ENCODE measurements at places on chromosomes 12 and 14.

GRCh38 chr12:5123921-5124320 is 80.2 kb downstream of the KCNA5 start:
- no peak for DNase-seq

DNA sequence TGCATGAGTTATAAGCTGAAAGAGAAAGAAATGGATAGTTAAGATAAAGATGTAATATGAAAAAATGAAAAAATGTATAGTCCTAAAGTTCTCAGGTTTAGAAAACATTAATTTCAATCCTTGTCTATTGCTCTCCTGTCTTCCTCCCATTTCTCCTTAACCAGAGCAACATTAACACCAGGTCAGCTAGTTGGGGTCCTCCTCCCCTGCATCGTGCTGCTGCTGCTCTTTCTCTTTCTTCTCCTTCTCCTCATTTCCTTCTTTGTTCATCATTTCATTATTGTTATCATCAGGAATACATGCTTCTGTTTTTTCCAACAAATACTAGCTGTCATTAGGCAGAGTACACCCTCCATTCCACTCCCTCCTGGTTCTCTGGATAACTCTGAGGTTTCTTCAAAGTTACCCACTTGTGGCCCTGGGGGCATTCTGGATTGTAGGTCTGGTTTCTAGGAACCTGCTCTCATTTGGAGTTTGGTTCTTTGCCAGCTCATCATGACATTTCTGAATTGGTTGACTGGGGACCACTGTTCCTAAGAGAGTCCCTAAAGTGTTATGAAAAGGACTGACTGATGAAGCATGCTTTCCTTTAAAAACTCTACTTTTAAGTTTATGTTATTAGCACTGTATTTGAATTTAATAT is 17.0 kb downstream of the ACSS3 start:
- DNase-seq: no peak

DNA sequence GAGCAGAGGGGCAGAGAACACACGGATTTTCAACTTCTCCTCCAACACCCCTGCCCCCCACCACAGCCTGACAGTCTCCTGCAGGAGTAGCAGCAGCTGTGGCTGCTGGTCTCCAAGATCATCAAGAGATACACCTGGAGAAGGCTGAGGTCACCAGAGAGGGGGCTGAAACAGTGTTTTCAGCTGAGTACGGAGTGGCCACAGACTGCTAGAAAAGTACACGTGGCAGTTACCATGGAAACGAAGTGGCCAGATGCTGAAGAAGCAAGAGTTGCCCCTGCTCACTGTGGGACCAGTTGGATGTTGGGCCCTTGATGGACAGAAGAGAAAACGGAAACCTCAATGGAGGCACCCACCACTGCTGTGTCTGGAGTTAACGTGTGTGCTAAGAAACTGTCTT is 4.9 kb upstream of the DIABLO start:
- DNase-seq: no peak

- peak; percentile 97 for DNase-seq
These were observed at the start of gene NUDT4 for GRCh38 chr12:93377252-93378195. NUDT4 (plus strand) TSS chr12:93377925; CDS start chr12:93378323, 398 bp downstream.

DNA sequence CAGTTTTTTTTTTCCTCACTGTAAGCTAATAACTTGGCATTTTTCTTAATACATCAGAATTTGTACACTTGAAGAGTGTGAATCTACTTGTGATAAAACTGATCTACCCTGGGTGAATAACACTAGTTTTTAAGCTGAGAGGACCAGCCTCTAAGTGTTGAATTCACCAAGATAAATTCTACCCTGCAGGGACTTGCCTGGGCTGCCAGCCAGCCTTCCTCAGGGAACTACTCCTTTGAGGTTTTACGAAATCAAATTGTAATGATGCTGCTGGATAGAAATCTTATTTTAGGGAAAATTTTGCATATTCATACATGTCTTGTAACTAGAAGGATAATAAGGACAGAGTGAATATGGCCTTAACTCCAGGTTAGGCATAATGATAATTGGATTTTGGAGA is 1.9 kb downstream of the MED21 start:
- DNase-seq: no peak

DNA sequence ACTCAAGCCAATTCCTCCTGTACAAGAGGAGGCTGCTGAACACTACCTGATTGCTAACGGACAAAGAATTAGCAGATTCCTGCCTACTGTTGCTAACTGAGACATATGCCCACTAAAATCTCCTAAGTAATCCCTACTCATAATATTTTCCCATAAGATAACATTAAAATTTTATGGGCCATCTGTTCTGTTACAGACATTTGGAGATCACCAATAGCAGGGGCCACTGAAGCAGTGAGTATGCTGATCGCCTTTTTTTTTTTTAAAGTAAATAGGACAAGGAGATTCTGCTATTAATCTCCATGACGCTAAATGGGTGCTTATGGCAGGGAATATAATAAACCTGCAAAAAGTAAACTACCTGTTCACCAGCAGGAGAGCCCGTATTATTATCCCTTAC is 292.9 kb downstream of the MED13L start:
- no peak for DNase-seq

- DNase-seq: no peak
These were observed 115.0 kb upstream of the CPM start for GRCh38 chr12:69047990-69048389.
